ENCODE measurements at places on chromosomes 3 and 15.

DNA sequence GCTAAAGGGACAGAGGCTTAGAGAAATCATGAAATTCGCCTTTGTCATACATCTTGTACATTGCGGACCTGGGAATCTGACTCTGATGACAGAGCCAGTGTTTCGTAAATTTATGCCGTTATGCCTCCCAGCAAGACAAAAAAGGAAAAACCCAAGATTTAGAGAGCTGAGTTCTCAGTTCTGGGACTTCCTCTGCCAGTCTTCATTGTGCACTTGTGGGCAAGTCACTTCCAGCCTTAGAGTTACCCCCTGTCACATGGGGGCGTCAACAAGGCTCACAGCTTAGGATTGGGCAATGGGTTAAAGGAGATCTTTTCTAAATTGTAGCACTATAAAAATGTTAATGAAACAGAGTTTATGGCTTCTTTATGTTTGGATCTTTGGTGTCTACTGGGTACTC, 41.9 kb upstream of the MITF start:
- DNase-seq: no peak

DNA sequence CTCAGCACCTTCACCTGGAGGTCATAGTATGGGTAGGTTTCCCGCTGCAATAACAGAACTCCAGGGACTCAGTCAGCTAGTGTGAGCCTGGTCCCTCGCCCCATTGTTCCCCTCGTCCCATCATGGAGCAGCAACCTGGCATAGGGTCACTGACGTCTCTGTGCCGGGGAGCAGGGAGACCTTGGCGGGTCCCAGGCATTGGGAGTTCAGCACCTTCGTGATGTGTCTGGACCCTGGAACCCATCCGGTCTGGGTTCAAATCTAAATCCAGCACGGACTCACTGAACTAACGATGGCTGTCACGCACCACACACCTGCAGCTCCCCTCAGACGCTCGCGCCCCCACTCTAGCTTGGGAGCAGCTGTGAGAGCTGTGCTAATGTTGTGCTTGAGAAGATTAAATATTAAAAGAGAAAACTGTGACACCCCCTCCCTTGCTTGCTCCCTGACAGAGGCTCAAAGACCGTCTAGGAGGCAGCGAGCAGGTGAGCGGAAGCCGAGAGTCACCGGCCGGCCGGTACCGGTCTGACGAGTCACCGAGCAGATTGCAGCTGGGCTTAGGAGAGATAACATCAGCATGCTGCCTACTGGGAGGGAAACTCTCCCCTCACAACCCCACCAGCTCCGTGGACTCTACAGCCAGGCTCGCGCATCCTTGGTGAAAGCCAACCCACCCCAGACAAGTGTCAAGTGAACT, 742 bp downstream of the PLA2G4F start:
- DNase-seq: peak; percentile 60

DNA sequence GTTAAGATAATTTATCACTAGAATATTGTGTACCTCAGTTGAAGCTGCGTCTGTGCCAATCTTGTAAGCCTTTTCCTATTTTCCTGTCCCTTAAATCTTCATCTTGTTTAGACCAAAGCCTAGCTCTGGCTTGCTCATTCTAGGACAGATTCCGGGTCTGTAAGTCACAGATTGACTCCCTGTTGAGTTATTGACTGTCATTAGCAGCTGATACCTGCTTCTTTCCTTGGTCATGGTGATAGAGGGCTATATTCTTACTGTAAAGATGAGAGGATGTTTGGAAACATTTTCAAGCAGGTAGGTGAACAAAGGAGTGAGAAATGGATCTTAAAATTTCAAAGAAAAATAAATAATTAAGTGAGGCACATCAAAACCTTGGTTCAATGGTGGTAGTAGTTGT, 200.2 kb downstream of the KCNH8 start:
- no peak for DNase-seq

GRCh38 chr15:57550640-57551039, 41.1 kb upstream of the MYZAP start:
- no peak for DNase-seq

DNA sequence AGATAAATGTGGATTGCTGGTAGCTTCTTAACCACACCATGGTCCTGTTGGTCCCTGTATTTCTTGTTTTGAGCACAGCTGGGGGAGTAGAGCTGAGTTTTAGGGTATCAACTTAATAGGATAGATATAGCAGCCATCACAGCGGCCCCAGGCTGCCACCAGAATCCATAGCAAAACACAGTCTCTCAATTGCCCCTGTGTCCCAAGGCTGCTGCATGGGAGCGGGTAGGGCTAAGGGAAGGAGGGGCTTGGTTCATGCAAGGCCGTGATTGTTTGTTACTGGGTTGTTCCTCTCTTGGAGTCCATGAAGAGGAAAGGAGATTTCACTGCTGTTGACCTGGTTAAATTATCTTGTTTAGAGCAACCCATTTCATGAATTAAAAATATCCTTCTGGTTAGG, 22.1 kb downstream of the ARNT2 start:
- DNase-seq: no peak
